ENCODE measurements at places on chromosomes 6 and 20.

DNA sequence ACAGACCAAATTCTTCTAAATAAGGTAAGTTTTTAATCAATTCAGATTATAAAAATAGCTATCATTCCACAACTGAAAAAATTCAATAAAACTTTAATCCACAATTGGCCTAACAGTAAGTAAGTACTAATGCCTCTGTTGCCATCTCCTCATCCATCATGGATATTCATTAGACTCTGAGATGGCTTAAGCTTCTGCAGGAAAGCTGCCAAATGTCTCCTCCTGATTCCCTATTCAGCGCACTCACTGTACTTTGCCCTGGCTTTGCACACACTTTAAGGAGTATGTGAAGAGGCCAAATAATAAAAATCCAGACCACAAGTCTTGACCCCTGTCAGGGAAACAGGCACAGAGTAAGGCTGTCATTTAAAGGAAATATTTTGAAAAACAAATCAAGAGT is 23.6 kb downstream of the PGM3 start:
- no peak for DNase-seq

DNA sequence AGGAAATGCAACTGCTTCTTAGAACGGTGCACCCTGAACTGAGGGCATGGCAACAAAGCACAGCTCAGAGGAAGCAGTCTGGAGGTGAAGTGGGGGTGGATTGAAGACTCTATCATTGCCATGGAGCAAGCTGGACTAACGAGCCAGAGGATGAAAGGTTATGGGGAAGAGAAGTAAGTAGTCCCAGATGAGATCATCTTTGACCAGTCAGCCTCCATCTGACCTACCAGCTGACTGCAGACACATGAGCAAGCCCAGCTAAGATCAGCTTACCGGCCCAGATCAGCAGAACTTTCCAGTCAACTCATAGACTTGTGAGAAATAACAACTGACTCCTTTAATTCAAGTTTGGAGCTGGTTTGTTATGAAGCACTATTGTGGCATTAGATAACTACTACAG is 9.1 kb upstream of the JAG1 start:
- no peak for DNase-seq

DNA sequence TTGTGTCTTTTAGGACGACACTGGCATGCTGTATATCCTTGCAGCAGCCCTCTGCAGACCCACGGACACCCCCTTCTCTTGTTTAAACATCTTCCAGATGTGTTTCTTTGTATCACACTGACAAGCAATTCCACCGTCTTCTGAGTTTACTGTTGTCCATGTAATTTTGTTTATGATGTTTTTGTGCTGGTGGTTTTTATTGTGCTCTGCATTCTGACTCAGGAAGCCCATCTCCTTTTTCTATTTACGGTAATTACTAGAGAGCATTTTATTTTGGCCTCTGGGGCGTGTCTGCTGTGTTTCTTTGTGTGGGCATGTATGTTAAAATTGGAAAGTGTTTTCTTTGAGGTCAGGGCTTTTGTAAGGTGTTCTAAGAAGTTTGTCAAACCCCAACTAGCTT is 111.9 kb downstream of the JARID2 start:
- DNase-seq, result no peak

GRCh38 chr6:159375014-159375413 is 205.8 kb downstream of the FNDC1 start:
- no peak for DNase-seq

GRCh38 chr6:130421585-130421984 is 55.8 kb downstream of the TMEM200A start:
- DNase-seq, result peak; percentile 51

DNA sequence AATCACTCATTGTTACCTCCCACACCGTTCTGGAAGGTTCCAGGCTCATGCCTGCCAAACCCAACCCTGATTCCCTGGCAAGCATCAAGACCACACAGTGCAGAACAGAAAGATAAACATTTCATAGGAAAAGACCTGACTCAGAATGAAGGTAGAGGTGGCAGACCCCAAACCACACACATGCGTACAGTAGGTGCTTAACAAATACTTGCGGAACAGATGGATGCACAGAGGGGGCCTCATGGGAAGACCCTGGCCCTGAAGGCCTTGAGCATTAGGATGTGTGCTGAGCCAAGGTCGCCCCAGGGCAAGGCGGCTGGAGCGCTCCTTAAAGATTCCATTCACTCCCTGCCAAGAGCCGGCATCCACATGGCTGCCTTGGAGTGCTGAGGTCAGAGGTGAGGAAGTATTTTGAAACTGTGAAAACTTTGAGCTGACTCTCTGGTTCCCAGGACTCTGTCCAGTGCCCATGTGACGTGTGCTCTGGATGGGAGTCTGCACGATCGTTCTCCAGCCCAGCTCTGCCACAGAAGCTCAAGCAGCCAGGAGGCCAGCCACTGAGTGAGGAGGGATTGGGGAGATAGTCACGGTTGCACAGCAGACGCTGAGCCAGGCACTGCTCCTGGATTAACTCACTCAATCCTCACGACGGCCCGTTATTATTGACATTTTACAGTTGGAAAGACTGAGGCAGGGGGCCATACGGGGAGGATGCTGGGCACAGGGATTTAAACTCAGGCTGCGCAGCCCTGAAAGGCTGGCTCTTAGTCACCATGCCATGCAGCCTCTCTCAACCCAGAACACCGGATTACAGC is 65.5 kb upstream of the AFDN start:
- DNase-seq, result peak; percentile 78

DNA sequence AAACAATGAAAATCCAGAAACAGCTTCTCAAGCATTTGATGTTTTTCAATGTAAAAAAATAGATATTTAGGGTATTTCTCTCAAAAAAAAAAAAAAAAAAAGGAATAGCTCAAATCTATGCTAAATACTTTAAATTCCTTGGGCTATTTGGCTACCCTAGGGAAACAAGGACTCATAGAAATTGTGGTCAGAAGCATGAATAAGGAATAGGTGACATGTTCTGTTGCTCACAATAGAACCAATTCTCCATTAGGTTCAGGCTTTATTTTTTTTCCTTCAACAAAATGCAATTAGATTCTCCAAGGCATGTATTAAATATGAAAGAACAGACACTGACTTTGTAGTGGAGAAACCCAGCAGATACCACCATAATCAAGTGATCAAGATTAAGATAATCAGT is 904.3 kb upstream of the FLRT3 start:
- no peak for DNase-seq

GRCh38 chr20:42988319-42988718 is 201.4 kb downstream of the PTPRT start:
- no peak for DNase-seq

GRCh38 chr6:121383478-121383877 is 49.2 kb upstream of the TBC1D32 start:
- DNase-seq, result no peak

GRCh38 chr20:25318471-25319240 is 70.8 kb downstream of the PYGB start:
- no peak for DNase-seq

DNA sequence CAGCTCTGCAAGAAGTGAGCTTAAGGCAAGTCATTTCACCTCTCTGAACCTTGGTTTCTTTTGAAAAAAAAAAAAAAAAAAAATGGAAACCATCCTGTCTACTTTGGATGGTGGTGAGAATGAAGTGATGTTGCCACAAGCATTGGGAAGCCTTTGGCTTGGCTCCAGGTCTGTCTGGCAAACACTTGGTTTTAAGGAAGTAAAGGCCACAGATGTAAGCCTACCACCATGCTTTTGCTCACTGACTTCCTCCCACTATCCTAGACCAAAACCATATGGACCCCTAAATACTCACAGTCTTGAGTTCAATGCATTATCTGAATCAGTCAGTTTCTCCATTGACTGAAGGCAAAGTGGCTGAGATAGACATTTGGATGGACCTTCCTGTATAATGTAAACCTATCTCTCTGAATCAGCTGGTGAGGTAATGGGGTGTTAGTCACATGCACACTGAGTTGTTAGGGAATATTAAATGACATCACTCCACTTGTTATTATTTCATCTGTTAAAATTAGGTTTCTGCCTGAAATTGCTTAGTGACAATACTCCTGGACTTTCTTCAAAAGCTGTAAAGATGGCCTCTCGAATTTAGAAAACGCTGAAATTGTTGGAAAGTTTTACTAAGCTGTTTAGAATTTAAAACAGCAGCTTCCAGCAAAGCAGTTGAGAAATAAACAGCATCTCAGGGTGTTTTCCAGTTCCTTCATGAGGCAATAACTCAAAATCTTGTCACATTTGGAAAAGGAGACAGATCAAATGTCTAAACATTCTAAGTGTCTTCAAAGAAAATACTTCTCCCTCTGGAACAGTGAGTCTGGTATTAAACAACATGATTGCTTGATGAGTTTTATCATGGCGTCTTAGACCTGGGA is 833.5 kb downstream of the DHX35 start:
- DNase-seq, result no peak

GRCh38 chr20:64156886-64157875 is 7.1 kb upstream of the MYT1 start:
- no peak for DNase-seq

DNA sequence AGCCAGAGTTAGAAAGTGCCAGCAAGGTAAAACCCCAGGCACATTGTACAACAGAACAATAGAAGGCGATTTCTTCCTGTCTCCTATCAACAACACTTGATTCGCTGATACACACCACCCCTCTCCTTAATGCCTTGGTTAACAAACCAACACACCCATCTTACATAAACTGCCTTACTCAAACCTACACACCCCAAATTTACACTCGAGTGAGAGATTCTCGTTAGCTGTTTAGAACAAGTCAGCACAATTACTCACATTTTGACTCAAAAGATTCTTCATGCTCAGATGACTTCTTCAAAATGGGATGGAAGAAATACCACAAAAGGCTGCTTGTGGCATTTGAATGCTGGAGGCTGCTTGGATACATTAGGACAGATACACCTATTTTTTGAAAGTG is 80.0 kb upstream of the FOXQ1 start:
- no peak for DNase-seq

GRCh38 chr6:132405143-132405915 is 4.1 kb upstream of the MOXD1 start:
- peak; percentile 55 for DNase-seq

- no peak for DNase-seq
Measured at GRCh38 chr6:170183521-170183920, 107.4 kb downstream of the DLL1 start.

GRCh38 chr6:123213921-123214320 is 217.9 kb downstream of the CLVS2 start:
- DNase-seq, result no peak

DNA sequence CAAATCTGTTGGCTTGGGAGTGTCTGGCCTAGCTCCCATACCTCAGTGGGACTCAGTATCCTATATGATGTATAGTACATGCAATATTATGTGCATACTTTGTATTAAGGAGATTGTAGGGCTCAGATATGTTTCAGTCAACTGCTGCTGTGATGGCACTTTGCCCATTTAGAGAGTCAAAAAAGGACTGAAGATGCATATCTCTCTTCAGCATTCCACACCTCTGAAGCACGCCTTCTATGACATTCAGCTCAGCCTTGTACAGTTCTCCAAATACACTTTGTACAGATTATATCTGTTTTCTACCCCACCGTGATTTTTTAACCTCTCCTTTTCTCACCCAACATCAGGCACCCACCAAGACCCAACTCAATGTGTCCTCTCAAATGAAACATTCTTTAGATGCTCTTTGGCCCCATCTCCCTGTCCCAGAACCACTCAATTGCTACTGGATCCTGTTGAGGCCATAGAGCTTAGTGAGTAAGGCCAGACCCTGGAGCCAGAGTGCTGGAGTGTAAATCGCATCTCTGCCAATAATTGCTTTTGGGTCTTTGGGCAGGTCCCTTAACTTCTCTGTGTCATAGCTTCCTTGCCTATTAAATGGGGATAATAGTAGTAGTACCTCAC is 15.6 kb downstream of the ENPP1 start:
- DNase-seq, result no peak

DNA sequence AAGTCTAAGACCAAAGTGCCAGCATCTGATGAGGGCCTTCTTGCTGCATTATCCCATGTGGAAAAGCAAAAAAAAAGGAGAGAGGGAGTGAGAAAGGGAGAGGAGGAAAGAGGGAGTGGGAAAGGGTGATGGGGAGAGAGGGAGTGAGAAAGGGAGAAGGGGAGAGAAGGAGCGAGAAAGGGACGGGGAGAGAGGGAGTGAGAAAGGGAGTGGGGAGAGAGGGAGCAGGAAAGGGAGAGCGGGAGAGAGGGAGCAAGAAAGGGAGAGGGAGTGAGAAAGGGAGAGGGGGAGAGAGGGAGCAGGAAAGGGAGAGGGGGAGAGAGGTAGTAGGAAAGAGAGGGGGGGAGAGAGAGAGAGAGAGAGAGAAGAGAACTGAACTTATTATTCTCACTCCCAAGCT is 241.1 kb upstream of the RIMS1 start:
- no peak for DNase-seq

DNA sequence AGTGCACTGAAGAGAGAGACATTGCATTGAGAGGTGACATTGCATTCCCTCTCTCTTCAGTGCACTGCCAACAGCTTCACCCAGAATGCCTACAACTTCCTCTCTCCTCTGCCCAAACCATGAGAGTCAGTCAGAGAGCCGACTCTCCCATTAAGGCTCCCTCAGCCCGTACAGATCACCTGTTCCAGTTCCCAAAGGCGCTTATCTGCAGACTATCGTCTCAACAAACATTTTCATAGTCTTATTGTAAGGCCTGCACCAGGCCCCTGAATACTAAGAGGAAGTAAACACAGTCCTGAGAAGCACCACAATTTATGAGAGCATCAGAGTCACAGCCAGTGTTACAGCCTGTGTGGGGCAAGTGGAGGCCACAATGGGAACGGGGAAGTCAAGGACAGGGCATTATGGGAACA is 53.7 kb downstream of the GFOD1 start:
- DNase-seq, result no peak

GRCh38 chr20:50722424-50723155 is 8.8 kb upstream of the PARD6B start:
- no peak for DNase-seq
